RWPE2 (cell line): ENCODE measurements at places on chromosomes 3 and 15.

DNA sequence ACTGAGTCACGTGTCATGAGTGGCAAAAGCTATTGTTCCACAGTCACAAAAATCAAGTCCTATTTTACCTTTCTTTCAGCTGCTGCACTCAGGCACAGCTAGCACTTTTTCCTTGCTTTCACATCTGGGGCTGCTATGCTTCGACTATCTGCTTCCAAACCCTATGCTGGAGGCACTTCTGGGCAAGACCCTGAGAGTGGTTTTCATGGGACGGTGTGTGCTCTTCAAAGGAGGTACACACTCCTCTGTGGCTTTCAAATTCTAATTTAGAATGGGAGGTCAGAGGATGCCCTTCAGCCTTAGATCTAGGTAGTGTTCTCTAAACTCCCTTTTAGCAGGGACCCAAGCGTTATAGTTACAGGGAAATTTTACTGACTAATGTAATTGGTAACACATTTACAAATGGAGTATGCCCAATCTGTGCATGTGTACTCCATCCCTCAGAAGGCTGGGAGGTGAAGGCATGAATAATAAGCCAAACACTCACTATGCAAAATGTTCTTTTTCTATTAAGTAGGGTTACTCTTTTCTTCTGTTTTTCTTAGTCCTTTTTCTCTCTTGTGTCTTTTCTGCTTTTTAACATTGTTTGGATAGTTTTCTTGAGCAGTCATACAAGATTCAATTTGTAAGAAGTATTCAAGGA, 188.3 kb downstream of the LSAMP start:
- DNase-seq, result no peak

DNA sequence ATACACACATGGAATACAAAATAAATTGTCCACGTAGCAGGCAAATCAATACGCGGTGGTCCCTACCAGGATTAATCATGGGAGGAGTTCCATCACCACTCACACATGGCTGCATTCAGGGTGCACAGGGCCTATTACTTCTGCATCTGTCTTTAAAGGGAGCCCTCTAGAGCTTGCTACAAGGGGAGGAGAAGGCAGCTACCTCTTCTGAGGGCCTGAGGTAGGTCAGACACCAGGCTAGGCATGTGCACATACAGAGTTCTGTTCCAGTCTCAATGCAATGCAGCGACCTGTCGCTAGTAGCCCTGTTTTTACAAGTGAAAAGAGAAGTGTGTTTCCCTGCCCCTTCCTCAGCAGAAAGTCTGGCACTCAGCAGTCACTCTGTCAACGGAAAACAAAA, 102.7 kb downstream of the ROBO2 start:
- DNase-seq, result no peak

DNA sequence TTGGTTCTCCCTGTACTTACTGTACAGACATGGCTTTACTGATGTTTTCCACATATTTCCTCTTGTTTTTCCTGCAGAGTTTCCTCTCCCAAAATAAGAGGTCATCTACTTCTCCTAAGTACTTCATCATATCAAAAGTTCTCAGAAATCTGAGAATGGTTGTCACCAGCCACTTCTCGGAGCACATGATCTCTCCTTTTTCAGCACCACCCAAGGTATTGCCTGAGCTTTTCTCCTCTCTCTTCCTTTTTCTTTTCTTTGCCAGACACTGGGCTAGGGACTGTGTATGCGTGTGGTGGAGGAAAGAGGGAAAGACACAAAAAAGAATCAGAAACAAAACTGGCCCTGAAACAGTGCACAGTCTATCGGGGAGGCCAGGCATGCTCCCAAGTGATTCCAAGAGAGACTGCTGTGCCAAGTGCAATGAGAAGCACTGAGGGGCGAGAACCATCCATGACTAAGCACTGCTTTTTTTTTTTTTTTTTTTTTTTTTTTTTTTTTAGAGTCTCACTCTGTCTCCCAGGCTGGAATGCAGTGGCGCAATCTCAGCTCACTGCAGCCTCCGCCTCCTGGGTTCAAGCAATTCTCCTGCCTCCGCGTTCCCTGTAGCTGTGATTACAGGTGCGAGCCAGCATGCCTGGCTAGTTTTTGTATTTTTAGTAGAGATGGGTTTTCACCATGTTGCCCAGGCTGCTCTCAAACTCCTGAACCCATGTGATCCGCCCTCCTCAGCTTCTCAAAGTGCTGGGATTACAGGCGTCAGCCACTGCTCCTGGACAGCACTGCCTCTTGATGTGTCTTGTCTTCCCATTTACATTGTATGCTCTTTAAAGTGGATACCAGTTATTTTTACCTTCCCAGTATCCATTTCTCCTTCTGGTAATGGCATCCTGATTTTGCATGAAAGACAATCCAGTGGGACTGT, 194.0 kb upstream of the FEZF2 start:
- no peak for DNase-seq

- DNase-seq, result no peak
Observed at GRCh38 chr3:161474139-161474538, 22.5 kb upstream of the OTOL1 start.

DNA sequence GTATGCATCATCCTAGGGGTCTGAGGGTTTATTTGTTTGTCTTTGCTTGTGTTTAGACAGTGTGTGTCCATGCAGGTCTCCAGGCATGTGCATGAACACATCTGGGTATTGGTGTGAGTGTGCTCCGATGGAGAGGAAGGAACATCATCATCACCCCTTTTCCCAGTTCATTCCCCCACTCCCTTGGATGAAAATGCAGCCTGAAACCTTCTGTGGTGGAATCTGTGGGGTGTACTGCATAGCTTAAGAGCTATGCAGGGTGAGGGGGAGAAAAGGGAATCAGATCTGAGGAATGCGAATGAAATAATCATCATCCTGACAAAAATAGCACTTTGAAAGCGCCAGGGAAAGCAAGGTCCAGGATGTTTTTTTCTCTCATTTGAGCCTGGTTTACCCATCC, 520.1 kb downstream of the NTRK3 start:
- DNase-seq, result no peak

DNA sequence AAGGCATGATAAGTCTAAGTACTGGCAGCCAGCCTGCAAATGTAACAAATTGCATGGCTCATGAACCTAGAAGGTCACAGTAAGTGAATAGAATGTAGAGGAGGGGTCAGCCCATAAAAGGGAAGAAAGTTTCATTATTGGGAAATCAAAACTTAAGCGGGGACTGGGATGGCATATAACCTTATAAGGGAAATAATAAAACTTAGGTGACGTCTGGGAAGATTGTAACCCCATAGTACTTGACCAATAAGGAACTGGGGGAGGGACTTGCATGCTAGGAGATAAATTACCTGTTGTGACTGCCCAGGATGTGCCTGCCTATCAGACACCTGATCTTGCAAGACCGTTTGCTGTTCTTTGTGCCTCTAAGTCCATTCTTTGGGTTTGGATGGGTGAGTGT, 28.1 kb upstream of the MCTP2 start:
- DNase-seq, result no peak

DNA sequence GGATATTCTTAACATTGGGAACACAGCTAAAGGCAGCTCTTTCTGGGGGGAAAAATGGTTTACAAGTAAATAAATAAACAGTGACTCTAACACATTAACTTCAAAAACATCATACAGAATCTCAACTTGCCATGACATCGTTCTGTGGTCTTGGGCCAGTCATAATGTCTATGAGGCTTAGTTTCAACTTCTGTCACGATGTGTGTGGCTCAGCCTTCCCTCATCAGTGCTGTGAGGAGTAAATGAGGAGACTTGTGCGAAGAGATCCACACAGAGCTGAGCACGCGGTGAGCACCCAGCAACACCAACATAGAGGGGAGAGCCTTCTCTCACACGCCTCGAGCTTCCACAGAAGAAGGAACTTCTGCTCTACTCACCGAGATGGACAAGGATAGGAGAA, 49.0 kb downstream of the DZIP1L start:
- no peak for DNase-seq

DNA sequence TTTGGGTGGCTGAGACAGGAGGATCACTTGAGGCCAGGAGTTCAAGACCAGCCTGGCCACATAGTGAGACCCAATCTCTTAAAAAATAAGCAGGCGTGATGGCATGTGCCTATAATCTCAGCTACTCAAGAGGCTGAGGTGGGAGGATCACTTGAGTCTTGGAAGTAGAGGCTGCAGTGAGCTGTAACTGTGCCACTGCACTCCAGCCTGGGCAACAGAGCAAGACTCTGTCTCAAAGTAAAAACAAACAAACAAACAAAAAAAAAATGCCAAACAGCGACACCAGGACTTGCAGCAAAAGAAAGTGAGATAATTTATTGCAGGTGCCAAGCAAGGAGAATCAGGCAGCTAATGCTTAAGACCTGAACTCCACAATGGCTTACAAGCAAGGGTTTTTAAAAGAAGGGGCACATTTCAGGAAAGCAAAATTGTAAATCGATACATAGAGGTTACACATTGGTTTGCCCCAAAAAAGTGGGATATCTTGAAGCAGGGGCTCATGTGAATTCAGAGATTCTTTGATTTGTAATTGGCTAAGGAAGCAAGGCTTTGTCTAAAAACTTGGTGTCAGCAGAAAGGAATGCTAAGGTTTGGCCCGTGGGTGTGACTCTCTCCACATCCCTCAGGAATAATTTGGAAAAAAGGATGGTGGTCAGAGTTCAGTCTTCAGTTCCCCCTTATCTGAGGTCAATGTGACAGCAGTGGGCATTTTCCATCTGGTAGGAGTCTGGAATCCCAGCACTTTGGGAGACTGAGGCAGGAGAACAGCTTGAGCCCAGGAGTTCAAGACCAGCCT, 5.2 kb upstream of the MPI start:
- DNase-seq, result no peak

DNA sequence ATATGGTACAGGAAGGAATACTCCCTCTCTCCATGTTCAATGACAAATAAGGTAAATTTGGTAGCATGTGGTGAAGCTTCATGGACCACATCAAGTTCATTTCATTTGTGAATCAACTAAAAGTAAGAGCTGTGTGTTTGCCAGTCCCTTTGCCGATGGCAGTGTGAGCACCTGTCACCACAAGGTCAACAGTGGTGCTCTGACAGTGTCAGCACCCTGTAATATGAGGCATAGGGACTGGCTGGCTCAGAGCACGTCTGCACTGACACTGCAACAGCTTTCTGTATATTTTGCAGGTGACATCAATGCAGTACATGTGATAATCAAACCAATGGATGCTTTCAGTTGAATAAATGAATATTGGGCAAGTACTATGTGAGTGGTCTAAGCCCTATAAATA, 852.4 kb downstream of the TUSC7 start:
- no peak for DNase-seq

GRCh38 chr3:43506644-43507043, 115.2 kb downstream of the ANO10 start:
- DNase-seq, result no peak

DNA sequence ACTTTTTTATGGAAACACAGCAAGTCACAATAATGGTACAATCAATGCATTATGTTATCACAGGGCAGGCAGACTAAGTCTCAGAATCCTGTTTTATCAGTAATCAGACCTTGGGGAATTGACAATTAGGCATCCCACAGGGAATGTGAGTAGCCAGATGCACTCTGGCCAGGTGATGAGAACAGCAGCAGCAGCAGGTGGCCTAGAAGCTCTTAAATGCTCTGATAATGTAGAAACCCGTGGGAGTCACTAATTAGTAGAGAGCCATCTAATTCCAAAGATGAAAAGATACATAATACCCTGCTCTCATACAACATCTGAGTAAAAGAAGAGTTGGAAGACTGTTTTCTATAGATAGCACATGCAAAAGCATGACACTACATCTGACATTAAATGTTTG, 12.6 kb downstream of the CEP152 start:
- DNase-seq, result no peak

DNA sequence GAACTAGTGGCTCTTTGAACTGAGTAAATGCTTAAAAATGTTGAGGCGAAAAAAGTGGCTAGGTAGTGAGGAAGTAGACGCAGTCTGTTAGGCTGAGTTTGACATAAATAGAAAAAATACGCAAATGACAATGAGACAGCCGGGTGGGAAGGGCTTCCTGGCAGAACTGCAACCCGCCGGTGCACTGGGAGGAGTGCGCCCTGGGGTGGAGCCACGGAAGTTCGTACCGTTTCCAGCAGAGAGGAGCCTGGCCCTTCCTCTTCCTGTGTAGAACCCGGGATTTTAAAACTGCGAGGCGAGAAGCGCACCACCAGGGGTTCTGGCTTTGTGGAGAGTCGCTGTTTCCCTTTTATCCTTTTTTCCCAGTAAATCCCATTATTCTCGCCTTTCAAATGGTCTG, 602.6 kb downstream of the PYDC2 start:
- DNase-seq, result peak; percentile 57

DNA sequence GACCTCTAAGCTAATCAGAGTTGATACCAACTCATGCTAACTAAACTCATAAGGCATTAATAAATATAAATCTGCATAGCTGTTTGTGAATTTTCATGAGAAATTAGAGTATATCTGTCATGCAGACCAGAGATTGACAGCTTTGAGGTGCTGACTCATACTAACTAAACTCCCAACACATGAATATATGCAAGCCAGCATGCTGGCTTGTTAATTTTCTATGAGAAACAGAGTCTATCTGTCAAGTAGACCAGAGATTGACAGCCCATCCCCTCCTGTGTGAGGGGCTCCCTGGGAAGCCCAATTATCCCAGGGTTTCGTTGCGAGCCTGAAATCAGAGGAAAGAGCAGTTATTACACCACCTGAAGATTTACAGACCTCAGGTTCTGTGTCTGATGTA, 69.3 kb downstream of the CD47 start:
- no peak for DNase-seq

DNA sequence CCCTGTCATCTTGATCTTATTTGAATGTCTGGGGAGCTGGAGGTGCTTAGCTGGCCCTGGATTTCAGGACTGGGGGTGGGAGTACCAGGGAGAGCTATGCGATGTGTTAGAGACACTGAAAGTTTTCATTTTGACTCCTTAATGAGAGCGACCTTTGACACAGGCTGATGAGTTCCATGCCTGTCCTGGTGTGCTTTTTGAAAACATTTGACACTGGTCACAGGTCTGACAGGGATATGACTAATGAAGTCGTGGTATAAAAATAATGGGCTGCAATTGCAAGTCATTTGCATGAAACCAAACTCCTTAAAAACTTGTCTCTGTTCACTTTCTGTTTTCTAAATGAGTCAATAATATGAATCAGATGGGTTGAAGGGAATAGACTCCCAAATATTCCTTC, 81.9 kb downstream of the MECOM start:
- DNase-seq, result no peak

GRCh38 chr3:81716870-81717509, 44.5 kb downstream of the GBE1 start:
- no peak for DNase-seq

- no peak for DNase-seq
Observed at GRCh38 chr3:123582315-123582714, 2.5 kb downstream of the HACD2 start.

GRCh38 chr15:48437178-48437577, 105.9 kb downstream of the DUT start:
- no peak for DNase-seq

- no peak for DNase-seq
Observed at GRCh38 chr3:126835472-126836219, 131.6 kb downstream of the CHCHD6 start.

- DNase-seq, result no peak
Observed at GRCh38 chr3:18965781-18966180, 182.5 kb upstream of the KCNH8 start.

GRCh38 chr3:125219261-125219701, 6.7 kb upstream of the SLC12A8 start:
- DNase-seq, result no peak
